ENCODE measurements at places on chromosomes 1 and 21.
A peak's percentile ranks its signal among the peaks of the same experiment; 100 is the strongest.

DNA sequence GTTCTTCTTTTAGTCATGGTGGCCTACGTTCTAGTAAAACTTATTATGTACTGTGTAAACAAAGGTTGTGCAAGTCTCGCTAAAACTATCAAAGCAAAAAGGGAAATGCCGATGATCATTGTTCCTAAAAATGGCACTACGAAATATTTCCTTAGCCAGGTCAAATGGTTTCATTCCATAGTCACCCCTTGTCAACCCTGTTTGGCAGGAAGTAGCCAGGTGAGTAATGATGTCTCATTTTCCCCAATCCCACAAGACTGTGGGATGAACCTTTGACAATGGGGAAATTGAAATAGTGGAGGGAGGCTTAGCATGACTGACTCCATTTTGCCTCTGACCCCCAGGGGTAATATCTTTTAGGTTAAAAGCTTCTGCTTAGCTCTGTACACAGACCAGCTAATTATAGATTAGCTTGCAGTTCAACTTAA lies 5.6 kb upstream of the REN start:
- DNase-seq = no peak

- no peak for DNase-seq
These were observed 845.5 kb upstream of the ADGRL4 start for GRCh38 chr1:79852004-79852403.

DNA sequence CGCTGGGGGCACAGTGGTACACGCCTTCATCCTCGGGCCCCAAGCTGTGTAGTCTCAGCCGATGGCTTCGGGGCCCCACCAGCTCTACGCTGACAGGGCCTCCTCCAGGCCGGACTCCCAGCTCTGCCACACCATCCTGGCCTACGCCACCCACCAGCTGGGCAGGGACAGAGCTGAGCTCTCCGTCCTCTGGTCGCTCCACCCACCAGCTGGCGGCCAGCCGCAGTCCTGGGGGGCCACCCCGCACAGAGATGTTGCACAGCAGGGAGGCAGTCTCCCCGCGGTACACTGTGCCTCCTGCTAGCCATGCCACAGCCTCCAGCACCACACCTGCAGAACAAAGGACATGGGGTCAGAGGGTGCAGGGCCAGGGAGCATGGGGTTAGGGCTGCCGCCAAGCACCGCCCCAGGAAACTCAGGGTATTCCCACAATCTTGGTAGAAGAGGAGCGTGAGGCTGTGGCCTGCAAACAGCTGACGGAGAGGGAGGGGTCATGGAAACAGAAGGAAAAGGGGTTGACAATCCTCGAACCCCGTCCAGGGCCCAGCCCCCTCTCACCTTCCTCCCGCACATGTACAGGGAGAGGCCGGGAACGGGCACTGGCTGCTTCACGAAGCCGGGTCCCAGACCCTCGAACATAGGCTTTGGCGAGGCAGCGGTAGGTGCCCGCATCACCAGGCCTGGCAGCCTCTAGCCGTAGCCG lies 5.9 kb downstream of the IGSF8 start:
- peak; percentile 26 for DNase-seq

GRCh38 chr1:165344198-165344597 lies 12.3 kb downstream of the LMX1A start:
- no peak for DNase-seq

DNA sequence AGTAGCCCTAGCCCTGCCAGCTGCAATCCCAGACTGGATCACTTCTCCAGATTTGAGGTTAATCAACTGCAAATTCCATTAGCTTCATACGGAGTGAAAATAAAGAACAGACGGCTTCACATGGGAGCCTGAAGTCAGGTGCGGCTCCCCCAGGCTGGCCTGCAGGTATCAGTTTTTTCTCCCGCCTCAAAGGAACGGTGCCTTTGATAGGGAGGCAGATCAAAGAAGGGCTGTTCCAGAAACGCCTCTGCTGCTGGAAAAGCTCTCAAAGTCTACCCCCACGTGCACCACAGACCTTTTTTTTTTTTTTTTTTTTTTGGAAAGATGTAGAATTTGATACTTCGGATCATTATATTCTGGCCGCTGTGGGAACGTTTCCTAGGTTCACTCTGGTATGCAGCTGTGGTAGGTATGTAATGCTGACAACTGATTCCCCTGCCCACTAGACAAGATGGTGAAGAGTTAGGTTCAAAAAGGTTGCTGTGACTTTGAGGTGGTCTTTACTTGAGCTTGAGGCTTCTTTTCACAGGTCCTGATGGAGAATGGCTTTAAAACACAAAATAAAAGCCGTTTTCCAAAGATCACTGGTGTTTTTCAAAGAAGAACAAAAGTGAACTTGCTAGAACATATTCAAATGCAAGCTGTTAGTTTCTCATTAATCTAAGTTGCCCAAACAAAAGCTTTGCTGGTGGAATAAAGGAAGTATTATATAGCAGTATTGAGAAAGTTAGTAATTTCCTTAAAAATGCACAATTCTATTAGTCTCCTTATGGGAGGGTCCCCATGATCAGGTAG lies 189.0 kb upstream of the NFIA start:
- peak; percentile 33 for DNase-seq

GRCh38 chr1:36420836-36421317 lies 23.2 kb upstream of the LSM10 start:
- DNase-seq = peak; percentile 89

GRCh38 chr21:24716281-24716918 lies 890.9 kb downstream of the MRPL39 start:
- DNase-seq = peak; percentile 53

DNA sequence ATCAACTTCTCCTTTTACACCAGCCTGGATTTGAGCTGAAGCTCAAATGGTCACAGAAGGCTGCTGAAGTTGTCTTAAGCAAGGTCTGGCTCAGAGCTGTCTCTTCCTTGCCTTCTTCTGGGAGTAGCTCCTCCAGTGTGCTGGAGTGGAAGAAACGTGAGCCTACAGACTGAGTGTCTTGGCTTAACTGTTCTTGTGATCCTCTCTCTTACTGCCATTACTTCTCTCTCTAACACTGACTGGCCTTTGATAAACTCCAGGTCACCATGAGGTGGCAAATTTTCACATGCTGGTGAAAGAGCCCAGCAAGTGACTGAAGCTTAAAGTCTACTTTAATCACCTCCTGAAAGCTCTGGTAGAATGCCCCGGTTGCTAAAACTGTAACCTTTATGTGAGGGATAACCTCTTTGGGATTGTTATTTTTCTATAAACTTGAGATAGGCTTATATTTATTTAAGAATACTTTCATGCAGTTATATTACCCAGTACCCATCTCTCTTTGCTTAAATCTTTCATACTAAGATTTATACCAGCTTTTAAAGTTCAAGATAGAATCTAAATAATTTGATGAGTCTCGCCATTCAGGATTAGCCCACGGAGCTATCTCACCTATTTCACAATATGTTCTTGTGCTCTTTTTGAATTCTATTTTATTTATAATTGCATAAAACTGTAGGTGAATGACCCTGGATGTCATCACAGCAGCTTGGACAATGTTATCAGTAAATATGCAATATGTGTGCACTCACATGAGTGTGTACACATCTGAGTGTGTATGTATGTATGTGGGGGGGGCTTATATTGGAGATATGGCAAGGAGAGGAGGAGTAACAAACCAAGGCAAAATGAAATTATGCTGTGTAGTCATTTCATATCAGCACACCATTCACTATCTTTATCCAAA lies 924.0 kb downstream of the LTN1 start:
- DNase-seq = no peak

- DNase-seq = peak; percentile 80
These were observed 109.4 kb downstream of the NRDC start for GRCh38 chr1:51768971-51769588.

DNA sequence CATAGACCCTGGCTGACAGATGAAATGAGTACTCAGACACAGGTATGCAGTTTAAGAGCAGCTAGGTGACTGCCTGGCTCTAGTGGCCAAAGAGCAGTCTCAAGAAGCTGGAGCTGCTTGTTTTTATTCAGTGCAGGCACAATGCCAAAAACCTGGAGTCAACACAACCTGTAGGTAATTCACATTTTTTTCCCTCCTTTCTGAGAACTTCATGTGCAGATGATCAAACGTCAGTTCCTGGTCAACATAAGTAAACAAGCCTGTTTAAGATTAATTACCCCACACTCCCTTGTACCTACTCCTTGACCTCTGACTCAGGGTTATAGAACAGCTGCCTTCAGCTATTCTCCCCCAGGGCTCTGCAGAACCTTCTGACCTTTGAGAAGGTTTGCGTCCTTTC lies 17.3 kb upstream of the ACADM start:
- DNase-seq = no peak

- peak; percentile 38 for DNase-seq
These were observed 132.7 kb upstream of the ARHGEF16 start for GRCh38 chr1:3321559-3322449.

DNA sequence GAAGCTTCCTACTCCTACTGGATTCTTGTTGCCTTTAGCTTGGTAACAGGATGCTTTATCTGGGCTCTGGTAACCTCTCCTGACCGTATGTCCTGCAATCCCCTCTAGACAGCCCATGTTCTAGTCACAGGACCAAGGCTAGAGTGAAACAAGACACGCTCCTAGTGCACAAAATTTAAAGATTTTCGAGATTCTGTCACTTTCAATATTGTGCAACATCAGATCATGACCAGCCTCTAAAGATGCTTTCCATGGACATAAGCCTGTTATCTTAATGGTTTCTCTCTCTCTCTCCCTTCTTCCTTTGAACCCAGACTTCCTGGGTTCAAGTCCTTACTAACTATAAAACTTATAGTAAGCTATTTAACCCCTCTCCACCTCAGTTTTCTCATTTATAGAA lies 1.6 kb upstream of the LY9 start:
- DNase-seq = no peak

DNA sequence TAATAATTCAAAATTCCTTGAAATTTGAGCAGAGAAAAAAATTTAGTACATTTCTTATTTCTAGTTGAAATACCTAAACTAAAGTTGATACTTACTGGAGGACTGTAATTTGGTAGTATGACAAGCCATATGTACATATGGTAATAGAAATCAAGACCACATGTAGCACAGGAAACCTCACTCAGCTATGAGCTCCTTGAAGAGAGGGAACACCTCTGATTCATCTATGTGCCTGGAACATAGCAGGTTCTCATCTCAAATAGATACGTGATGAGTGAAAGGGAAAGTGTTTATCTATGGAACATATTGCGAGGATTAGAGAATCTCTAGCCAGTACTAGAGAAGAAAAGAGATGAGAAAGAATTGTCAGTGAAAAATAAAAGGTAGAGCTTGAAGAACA lies 47.9 kb upstream of the GNG4 start:
- DNase-seq = no peak

DNA sequence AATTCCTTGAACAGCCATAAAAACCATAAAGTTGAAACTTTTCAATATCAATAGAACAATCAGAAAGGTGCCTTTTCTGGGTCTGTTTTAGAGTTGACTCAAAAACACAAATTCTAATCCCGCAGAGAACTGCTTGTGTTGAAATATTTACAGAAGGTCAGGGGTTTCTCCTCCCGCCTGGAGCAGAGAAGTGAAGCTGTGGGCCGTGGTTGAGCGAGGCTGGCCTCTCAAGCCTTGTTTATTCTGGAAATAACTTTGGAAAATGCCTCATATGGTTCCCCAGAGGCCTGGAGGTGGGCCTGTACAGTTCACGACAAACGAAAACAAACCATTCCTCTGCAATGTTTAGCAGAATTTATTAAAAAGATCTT lies 90.8 kb upstream of the ERRFI1 start:
- peak; percentile 85 for DNase-seq

- no peak for DNase-seq
These were observed 16.1 kb downstream of the ENSA start for GRCh38 chr1:150613061-150613920.

- DNase-seq = peak; percentile 64
These were observed 14.1 kb downstream of the INTS3 start for GRCh38 chr1:153741986-153742385.

- no peak for DNase-seq
These were observed 216.4 kb upstream of the GJB5 start for GRCh38 chr1:34538481-34538880.

DNA sequence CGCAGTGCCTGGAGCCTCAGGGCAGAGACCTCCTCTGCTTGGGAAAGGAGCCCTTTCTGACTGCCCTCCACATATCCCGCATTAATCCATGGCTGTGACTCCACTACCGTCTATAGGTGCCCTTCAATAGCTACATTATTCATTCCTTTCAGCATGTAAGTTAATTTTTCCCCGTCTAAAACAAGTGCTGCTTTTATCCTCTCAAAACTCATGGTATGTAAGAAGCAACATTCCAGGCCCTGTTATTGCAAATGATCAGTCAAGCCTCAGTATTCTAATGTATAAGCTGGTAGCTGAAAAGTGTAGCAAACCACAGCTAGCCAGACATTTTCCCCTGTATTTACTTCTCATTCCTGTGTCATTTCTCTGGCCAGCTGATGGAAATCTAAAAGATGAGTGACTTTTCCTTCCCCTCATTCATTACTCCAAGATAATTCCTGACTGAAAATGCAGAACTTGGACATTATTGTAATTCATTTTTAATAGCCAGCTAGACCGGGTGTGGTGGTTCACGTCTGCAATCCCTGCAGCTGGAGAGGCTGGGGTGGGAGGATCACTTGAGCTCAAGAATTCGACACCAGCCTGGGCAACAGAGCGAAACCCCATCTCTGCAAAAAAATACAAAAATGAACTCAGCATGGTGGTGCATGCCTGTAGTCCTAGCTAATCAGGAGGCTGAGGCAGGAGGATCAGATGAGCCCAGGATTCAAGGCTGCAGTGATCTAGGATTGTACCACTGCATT lies 88.5 kb upstream of the SOD1 start:
- no peak for DNase-seq

DNA sequence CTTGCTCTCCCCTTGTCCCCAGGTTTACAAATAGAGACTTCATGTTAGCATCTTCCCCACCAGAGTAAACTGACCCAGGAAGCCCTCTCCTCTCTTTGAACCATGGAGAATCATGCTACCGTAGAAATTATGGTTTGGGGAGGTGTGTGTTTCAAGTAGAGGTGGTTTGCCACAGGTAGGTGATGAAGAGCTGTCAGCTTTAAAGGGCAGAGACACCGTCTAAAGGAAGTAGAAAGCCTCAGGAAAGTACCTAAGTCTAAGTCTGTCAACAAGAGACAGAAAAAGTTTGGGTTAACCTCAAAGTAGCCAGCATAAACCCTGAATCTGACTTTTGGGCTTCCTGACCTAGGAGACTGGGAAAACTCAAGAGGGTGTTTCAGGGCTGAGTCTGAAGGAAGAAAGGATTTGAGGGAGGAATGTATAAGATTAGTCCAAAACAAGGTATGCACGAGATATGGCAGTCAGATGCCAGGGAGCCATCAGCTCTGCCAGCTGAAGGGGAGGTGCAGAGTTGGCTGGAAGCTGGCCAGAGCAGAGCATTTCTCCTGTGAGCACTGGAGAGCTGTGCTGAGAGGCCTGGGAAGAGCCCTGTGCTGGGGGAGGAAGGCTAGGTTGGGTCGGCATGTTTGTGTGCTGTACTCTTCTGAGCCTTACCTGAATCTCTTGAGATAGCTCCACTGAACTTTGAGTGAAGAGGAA lies 14.3 kb downstream of the ADAMTSL4 start:
- no peak for DNase-seq

GRCh38 chr1:212232090-212232489 lies 53.1 kb upstream of the PPP2R5A start:
- DNase-seq = no peak

GRCh38 chr1:93448292-93448982 lies 519 bp downstream of the FNBP1L start:
- peak; percentile 88 for DNase-seq
